ENCODE measurements at places on chromosomes 13 and 19.

DNA sequence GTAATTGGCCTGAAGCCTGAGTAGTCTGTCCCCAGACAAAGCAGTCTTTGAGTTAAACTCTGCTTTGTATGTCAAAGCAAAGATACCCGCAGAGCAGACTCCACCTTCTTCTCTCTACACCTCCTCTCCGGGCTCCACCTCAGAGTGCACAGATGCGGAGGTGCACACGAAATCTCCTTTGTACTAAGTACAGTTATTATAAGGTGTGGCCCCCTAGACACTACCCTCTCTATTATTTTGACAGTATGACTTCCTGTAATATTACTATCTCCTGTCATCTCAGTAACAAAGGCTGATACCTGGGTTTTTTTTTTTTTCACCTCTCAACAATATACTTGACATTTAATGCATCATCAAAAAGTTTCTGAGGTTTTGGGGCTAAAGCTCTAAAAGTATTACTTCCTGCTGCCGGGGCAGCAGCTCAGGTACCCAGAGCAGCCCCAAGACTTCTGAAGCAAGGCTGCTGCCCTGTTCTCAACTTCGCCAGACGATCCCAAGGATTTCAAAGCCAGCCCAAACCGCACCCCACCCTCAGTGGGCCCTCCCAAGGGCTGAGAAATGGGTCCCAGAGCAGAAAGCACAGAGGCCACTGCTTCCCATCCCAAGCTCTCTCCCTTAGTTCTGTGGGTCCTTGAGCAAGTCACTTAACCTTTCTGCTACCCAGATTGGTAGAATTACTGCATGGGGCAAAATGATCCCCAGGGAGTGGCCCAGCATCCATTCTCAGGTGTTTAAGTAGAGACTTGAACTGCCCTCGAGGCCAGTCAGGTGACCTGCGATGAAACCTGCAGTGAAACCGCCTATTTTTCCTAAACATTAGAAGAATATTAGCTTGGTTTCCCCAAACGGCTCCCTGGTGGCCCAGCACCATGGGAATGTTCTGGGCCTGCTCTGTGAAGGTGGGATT, 180.6 kb downstream of the FOXO1 start:
- no peak overlapping the region for H3K4me3 ChIP-seq
- H3K36me3 ChIP-seq: no peaks in the 10 kb centered on the region
- no peaks in the 10 kb centered on the region for H3K4me1 ChIP-seq
- no peak overlapping the region for H3K27ac ChIP-seq
- H3K27me3 ChIP-seq: peaks cover 7% of the 10 kb centered on the region

DNA sequence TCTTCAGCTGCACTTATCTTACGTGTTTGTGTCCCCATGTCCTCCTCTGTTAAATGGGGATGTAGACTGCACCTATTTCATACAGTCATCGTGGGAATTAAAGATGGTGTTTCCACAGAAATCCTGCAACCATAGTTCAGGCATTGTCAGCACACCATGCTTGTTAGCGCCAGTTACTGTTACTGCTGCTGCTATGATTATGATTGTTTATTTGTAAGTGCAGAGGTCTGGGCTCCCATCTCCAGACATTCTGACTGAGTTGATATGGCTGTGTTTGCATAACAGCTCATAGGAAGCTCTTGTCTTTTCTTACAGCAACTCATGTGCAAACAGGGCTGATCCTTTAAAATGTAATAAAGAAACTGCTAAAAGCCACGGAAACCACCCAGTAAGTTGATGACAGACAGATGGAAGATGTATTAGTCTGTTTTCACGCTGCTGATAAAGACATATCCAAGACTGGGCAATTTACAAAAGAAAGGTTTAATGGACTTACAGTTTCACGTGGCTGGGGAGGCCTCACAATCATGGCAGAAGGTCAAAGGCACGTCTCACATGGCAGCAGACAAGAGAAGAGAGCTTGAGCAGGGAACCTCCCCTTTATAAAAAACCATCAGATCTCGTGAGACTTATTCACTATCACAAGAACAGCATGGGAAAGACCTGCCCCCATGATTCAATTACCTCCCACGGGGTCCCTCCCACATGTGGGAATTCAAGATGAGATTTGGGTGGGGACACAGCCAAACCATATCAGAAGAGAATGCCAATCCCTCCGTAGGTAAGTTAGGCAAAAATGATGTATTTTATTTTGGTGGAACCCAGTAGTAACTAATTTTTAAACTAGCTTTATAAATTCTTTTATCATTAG, 1.6 kb downstream of the ZSCAN5A start:
- no peaks in the 10 kb centered on the region for H3K27me3 ChIP-seq
- peak overlapping the region; percentile 96 for H3K4me3 ChIP-seq
- peaks cover 13% of the 10 kb centered on the region for H3K4me1 ChIP-seq
- H3K27ac ChIP-seq: peak overlapping the region; percentile 93

DNA sequence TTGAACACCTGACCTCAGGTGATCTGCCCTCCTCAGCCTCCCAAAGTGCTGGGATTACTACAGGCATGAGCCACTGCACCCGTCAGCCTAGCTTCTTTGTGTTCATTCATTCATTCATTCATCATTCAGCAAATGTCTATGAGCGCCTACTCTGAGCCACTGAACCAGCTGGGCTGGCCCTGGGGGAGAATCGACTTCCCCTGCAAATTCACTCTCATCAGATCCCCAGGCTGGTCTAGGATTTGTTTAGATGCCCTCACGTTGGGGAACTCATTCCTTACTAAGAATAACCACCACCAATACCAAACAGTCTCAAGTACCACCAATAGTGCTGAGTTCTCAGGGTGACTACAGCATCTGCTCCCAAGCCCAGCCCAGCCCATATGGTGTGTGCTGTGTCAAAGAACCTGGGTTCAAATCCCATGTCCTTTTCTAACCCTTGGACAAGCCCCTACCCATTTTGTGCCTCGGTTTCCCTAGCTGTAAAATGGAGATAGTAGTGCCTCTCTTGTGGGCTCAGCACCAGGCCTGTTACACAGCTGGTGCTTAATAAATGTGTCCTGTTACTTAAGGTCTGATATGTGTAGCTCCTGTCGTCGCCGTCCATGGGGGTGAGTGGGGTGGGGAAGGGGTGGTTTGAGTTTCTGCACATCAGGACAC, 16.8 kb downstream of the NRTN start:
- no peak for DNase-seq
- H3K27me3 ChIP-seq: peaks cover 6% of the 10 kb centered on the region
- H3K36me3 ChIP-seq: no peaks in the 10 kb centered on the region
- no peak overlapping the region for H3K27ac ChIP-seq
- H3K4me3 ChIP-seq: no peak overlapping the region

DNA sequence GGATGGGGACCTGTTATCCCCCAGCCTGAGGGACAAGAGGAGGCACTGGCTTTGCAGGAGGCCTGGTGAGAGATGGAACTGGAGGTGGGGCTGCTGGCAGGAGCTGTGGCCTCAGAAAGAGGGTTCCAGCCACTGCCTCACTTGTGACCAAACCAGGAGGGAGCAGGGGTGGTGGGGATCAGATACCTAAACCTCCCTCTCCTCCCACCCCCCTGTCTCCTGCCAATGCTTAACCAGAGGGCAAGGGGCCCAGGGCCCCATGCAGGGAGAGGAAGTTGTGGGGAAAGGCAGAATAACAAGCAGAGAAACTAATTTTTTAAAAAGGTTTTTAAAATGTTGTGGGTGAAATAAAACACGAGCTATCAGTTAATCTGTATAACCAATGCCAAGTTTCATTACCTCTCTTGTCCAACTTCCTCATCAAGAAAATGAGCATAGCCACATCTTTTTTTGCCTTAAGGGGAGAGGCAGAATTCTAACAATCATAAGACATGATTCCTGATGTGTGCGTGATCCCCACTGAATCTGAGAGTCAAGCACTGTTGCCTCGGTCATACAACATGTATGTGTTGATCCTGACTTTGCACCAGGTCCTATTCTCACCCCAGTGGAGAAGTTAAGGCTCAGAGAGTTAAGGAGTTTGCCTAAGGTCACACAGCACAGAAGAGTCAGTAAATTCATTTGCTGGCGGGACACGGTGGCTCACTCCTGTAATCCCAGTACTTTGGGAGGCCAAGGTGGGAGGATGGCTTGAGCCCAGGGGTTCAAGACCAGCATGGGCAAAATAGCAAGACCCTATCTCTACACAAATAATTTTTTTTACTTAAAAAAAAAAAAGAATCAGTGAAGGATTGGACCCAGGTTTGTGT, 12.9 kb downstream of the FXYD5 start:
- no peak overlapping the region for H3K27ac ChIP-seq
- H3K4me1 ChIP-seq: peaks cover 6% of the 10 kb centered on the region
- H3K27me3 ChIP-seq: no peaks in the 10 kb centered on the region
- no peak for DNase-seq

DNA sequence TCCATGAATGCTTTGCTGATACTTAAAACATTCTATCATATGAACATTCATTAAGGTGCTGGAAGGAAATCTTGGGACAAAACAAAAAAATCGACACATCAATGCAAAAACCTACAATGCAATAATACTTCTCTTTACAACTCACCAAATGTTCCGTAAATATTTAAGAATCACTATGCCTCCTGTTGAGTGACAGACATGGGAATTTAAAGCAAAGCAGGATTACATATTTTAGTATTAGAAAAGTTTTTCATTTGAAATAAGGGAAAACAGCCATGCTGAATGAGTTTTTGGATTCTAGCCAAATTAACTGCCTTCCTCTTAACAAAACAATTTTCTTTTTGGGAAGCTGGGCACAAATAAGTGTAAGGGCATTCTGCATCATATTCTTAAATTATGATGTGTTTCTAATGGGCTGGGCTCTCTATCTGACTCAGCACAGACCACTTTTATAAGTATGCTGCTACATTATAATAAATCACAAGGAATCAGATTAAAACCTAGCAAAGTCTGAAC, 93.7 kb downstream of the RBM26 start:
- no peaks in the 10 kb centered on the region for H3K27me3 ChIP-seq
- DNase-seq: peak; percentile 8
- no peak overlapping the region for H3K4me3 ChIP-seq

GRCh38 chr13:59914556-59914955, 249.2 kb downstream of the DIAPH3 start:
- H3K36me3 ChIP-seq: no peaks in the 10 kb centered on the region
- no peak overlapping the region for H3K27ac ChIP-seq
- peak; percentile 43 for DNase-seq
- 0 out of 2 replicates have a peak, but pooled peaks cover 8% of the 10 kb centered on the region for H3K4me1 ChIP-seq

GRCh38 chr13:111049791-111050538, 65.1 kb upstream of the ARHGEF7 start:
- H3K4me3 ChIP-seq: no peak overlapping the region
- peaks cover 6% of the 10 kb centered on the region for H3K4me1 ChIP-seq
- no peak overlapping the region for H3K27ac ChIP-seq
- peak; percentile 50 for DNase-seq
- H3K36me3 ChIP-seq: no peaks in the 10 kb centered on the region

- no peaks in the 10 kb centered on the region for H3K36me3 ChIP-seq
- H3K4me1 ChIP-seq: no peaks in the 10 kb centered on the region
- no peak overlapping the region for H3K27ac ChIP-seq
- H3K4me3 ChIP-seq: no peak overlapping the region
- DNase-seq: no peak
Observed at GRCh38 chr19:38190061-38190460, 34.0 kb downstream of the DPF1 start.

- H3K27ac ChIP-seq: no peak overlapping the region
- DNase-seq: peak; percentile 48
- no peaks in the 10 kb centered on the region for H3K27me3 ChIP-seq
Observed at GRCh38 chr13:114286808-114287207, 5.4 kb downstream of the UPF3A start.

GRCh38 chr13:98315902-98316301, 138.8 kb upstream of the RNF113B start:
- no peaks in the 10 kb centered on the region for H3K4me1 ChIP-seq
- H3K36me3 ChIP-seq: no peaks in the 10 kb centered on the region
- no peak overlapping the region for H3K4me3 ChIP-seq
- no peak for DNase-seq

All from GM23248 (cell line).